Fibroblast of upper back skin (primary cell): ENCODE measurements at places on chromosomes 4 and X.

- peak; percentile 51 for DNase-seq
These were observed 152.0 kb upstream of the SLC4A4 start for GRCh38 chr4:71186566-71187403.

- DNase-seq: no peak
These were observed 253.3 kb downstream of the EVC2 start for GRCh38 chr4:5455003-5455585.

DNA sequence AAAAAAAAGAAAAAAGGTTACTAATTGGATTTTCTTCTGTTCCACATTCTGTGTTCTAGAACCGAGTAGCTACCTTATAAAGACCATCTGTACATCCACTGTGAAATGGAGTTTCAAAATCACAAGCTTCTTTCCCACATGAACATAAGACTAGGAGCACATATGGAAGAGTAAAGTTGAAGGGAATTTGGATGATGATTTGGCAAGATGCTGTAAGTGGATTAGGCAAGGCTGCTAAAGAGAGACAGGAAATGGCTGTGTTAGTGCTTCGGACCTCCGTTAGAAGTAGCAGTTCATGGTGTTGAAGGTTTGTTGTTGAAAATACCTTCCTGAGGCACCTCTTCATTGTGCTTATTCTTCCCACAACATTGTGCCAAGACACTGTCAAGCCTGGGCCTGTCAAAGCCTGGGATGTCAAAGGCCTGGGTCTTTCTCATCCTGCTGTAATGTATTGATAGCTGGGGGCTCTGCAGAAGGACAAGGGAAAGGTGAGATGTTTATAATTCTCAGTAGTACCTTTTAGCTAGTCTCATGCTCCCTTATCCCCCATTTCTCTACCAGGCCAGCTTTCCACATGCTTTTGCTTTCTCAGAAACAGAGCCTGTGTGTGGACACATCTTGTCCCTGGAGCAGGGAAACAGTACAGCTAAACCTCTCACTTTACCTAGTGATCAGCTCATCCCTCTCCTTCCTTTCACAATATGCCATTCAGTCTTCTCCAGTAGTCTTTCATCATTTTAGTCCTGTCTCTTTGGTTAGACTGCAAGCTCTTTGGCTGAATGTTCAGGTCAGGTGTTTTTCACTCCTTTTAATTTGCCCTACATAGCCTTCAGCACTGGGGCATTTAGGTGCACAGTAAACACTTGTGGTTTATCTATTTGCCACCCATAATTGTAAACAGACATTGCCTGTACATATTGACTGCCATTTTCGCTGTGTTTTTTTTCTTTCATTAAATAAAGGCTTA lies 37.9 kb upstream of the CYP2U1 start:
- peak; percentile 25 for DNase-seq

DNA sequence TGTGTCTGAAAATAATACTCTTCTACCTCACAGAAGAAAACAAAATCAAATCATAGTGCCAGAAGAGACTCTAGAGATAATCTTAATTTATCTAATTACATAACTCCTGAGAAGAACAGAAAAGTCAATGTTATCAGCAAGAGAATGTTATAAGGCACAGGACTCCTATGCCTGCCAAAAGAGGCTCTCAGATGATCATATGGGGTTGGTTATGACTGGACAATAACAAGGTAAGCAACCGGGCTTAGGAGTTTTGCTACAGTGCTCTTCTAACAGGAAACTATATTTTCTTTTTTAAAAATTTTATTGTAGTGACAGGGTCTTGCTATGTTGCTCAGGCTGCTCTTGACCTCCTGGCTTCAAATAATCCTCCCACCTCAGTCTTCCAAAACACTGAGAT lies 3.5 kb upstream of the C4orf17 start:
- DNase-seq: no peak

DNA sequence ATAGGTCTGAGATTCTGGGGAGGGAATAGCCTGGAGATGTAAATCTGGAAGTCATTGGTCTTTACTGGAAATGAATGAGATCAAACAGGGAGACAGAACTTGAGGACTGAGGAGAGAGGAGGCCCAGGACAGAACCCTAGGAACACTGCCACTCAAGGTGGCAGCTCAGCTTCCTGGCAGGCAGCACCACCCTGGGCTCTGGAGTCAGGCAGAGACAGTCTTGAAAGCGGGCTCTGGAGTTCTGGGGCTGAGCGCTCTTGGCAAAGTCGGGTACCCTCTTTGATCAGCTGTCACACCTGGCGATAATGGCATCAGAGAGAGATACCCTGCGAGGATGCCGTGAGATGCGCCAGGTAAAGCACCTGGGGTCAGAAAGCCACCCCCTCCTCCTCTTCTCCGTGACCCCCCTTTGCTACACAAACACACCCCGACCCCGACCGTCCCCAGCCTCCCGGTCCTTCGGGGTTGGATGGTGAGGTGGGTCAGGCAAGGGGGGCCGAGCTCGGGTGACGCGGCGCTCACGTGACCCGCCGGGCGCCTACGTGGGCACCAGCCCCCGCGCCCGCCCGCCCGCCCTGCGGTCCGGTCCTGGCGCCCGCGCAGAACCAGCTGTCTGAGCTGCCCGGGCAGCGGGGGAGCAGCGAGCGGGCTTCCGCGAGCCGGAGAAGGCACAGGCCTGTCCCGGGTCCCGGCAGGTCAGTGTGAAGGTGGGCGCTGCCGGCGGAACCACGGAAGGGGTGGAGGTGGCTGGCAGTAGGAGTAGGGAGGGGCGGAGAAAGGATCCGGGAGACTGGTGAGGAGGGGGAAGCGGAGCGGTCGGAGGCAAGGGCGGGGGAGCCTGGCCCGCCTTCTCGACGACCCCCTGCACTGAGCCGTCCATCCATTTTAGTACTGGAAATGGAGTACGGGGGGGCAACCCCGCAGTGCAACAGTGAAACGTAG lies at the start of gene TCEAL3:
Gene TCEAL3 (plus strand): TSS at position 600 of the 942 bp plus-strand sequence. CDS start 1,102 bp downstream, outside the sequence.
- peak; percentile 28 for DNase-seq

- no peak for DNase-seq
These were observed 40.5 kb downstream of the MED14 start for GRCh38 chrX:40694802-40695201.

GRCh38 chr4:152991398-152991797 lies 55.3 kb downstream of the FHDC1 start:
- no peak for DNase-seq

GRCh38 chr4:1022051-1022738 lies 10.8 kb downstream of the FGFRL1 start:
- no peak for DNase-seq

- no peak for DNase-seq
These were observed 107.7 kb upstream of the RPS6KA3 start for GRCh38 chrX:20374450-20374849.
